ENCODE measurements at places on chromosomes 6 and 20. TPM values are rescaled to one million over a fixed set of nuclear protein-coding genes. Genes with fewer than 3 reads are reported as not detected.

MYT1 gene
- total RNA-seq: not detected

- DNase-seq: no peak
These were observed 586.1 kb downstream of the FRK start for GRCh38 chr6:115474443-115475041.

DNA sequence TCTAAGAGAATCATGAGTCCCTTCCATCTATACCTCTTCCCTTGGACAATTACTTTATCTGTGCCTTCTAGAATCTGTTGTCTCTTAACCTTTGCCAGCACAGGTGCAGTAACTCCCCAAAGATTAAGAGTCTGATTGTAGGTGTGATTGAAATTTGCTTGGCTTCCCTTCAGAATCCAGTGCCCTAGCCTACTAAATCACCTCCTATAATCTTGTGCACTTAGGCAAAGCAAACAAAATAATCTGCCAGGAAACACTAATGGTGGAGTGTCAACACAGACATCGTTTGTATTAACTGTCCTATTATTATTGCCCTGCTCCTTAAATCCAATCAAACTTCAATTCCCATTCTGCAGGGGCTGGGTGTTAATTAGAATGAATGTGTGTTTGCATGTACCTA, 28.0 kb downstream of the ID4 start:
- DNase-seq: no peak

DNA sequence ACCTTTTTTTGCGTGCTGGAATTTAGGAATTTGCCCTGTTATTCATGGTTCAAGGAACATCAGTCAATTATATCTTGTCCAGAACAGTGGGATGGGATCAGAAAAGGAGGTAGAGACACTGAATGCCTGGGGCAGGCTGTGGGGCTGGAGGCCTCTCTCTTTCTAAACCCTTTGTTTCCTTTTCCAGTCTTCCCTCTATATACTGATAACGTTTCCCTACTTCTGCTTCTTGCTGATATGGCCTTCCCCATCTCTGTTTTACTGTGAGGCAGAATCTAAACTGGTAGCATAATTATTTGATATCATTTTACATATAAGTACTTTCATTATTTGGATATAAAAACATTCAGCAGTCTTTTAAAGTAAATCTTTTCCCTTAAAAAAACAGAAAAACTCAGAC, 67.5 kb downstream of the DNAH8 start:
- no peak for DNase-seq

DNA sequence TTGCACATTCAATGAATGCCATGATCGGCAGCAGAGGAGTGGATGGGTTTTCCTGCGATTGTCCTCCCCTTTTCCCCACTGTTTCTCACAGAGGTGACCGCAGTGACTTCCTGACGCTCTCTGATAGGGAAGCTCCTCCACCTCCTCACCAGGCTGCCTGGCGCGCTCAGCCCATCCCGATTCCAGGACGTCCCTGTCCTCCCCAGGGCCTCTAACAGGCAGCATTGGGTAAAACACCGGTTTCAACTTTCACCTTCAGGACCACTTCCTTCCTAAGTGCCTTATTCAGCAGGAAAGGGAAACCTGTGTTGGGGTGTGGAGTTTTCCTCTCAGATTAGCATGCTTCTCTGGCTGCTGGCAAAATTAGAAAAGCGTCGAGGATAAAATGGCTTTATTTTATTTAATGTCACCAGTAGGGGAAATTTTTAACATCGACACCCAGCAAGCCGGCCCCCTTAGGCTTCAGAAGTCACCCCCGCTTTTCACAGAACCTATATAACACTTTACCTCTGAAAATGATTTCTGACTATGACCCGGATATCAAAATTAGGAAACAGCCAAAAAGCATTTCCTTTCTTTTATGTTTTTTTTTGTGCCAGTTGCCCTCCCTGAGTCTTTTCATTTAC, 570.4 kb upstream of the GJE1 start:
- peak; percentile 77 for DNase-seq
